ENCODE measurements at places on chromosomes 3 and 15.

DNA sequence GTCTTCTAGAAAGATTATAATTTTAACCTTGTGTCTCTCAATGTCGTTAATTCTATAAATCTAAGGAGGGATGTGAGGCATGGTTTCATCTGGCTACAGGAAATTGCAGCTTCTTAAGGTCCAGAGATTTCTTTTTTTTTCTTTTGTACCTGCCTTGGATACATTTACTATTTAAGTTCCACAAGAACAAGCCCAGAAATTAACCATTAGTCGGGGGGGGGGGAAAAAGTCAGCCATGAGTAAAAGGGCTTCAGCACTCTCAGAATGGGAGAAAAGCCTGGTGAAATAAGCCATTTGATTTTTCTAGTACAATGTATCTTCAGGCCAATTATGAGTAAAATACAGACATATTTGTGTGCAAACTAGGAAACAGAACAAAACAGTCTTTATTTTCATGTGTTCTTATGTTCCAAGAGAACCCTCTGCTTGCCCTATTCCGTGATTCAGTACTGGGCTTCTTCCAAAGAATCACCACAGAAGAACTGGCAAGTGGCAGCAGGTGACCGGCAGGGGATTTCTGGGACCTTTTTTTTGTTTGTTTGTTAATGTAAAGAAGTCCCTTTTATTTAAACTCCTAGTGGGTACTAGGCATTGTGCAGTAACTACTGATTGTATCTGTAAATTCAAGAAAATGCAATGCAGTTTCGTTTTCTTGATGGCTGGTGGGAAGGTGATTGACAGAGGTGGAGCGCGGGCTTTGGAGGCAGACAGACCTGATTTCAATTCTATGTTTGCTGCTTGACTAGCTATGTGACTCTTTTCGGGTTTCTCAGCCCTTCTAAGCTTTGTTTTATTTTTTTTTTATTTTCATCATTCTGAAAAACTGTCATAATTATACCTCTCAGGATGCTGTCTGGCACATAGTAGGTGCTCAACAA, 82.5 kb downstream of the PEX5L start:
- no peak for DNase-seq

DNA sequence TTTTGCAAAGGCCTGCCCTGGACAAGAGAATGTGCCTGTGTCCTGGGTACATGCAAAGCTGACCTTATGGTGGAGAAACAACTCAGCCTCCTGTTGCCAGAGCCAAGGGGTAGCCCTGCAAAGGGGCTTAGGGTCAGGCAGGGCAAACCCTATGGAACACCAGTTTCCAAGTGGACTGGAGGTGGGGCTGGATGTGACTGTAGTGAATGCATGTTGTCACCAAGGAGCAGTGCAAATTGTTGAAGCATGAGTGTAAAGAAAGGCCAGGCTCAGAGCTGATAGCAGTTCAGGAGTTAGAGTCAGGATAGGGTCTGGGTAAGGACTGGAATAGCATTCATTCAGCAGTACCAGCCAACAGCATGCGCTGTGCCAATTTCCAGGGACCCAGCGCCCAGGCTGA, 82.9 kb upstream of the PXYLP1 start:
- DNase-seq = no peak

GRCh38 chr15:88634449-88634848, 4.4 kb upstream of the ISG20 start:
- DNase-seq = no peak

GRCh38 chr15:100959066-100960050, 40.2 kb downstream of the LRRK1 start:
- no peak for DNase-seq

DNA sequence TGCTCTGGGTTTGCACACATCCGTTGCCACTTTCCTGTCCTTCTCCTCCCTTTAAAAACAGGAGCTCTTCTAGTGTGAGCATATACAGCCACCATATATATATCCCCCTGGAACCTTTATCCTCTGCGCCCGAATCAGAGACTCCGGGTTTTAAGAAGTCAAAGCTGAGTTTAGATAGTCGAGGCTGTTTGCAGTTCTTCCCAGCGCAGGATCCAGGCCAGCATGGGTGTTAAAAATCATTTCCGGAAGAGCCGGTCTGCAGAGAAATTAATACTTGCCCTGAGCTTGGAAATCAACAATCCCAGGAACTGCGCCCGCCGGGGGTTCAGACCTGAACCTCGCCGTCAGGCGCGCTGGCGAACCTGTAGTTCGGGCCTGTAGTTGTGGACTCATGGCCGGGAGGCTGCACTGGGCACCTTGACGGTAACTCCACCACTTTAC, 2.3 kb downstream of the SHOX2 start:
- no peak for DNase-seq

- DNase-seq = no peak
These were observed 129.7 kb downstream of the MITF start for GRCh38 chr3:69868841-69869420.

- DNase-seq = no peak
These were observed 509.9 kb downstream of the MECOM start for GRCh38 chr3:169153656-169154055.

- DNase-seq = no peak
These were observed 84.9 kb downstream of the RFTN1 start for GRCh38 chr3:16428612-16429011.

DNA sequence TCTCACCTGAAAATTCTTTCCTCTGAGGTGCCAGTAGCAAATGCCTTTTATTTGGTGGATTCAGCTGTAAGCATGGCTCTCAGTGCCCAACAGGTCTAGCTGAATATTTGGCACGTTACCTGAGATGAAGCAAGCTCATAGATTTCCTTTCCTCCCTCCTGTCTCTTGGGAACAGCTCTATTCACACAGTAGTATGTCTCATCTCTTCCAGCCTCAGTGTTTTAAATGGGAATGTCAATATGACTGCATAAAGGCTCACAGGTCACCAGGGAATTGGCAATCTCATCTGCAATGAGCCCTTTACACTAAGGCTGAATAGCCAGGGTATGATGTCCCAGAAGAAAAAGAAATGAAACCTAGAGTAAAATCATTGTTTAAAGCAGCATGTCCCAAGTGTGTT, 733.5 kb downstream of the NTRK3 start:
- no peak for DNase-seq

GRCh38 chr15:99385865-99386264, 134.6 kb downstream of the LRRC28 start:
- no peak for DNase-seq

DNA sequence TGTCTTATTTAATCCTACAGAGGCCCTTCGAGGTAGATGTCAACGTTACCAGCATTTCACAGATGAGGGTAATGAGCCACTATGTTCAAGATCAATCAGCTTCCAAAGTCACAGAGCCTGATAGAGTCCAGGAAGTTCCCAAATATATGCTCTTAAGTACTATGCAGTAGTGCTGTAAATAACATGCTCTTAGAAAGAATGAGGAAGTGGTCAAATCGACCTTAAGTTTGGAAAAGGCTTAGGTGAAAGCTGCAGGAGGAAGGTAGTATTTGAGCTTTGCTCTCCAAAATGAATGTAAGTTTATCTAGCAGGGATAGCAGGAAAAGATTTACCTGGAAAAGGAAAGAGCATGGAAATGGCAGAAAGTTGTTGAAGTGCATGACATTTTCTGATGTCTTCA, 234.0 kb downstream of the RBMS3 start:
- DNase-seq = no peak

- DNase-seq = no peak
These were observed 157.3 kb upstream of the CGNL1 start for GRCh38 chr15:57218826-57219576.

GRCh38 chr15:63041974-63042876, at the start of gene TPM1:
Gene TPM1, plus strand, starts transcription at chr15:63042747. Its CDS starts 83 bp downstream, at chr15:63042830.
- no peak for DNase-seq

GRCh38 chr3:99128725-99129505, 227.4 kb upstream of the DCBLD2 start:
- DNase-seq = no peak

- no peak for DNase-seq
These were observed 374.0 kb downstream of the SV2B start for GRCh38 chr15:91473894-91474545.

- no peak for DNase-seq
These were observed 178.6 kb upstream of the BHLHE40 start for GRCh38 chr3:4800595-4800994.

GRCh38 chr15:91857224-91857585, 3.7 kb downstream of the SLCO3A1 start:
- no peak for DNase-seq

- no peak for DNase-seq
These were observed 21.9 kb downstream of the POLR2M start for GRCh38 chr15:57728436-57728835.

DNA sequence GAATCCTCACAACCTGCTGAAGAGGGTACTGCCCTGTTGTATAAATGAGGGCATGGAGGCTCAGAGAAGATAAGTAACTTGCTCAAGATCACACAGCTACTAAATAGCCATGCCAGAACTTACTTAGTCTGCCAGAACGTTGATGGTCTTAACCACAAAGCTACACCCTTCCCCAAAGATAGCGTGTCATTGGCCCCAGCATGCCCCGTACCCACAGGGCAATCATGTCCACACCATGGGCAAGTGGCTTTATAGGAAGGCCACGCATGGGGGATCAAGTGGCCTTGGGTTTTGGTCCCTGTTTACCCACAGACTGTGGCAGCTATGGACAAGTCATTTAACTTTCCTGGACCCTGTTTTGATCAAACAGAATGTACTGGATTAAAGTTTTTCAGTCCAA, 15.9 kb upstream of the ARHGEF3 start:
- DNase-seq = no peak
